Liver (tissue), 10 donors: ENCODE measurements at places on chromosomes 5 and 9. TPM values are rescaled to one million over a fixed set of nuclear protein-coding genes. Genes with fewer than 3 reads are reported as not detected.

The AMACR gene
- 15.6 TPM for total RNA-seq

The FAM53C gene
- 11.1 TPM for total RNA-seq

The ERAP2 gene
- total RNA-seq = 15.5 TPM

The ECSCR gene
- 3.6 TPM for total RNA-seq

The PCDHB13 gene
- total RNA-seq = 0.19 TPM

The PRRC2B gene
- 44.3 TPM for total RNA-seq

The PCDHB11 gene
- 0.33 TPM for total RNA-seq

The NR2F1 gene
- 10.9 TPM for total RNA-seq

The GLE1 gene
- total RNA-seq = 15.6 TPM

The DAB2IP gene
- 3.1 TPM for total RNA-seq

GRCh38 chr5:76787237-76787636 lies 31.6 kb upstream of the F2RL1 start:
- DNase-seq = no peak

GRCh38 chr9:82091610-82092009 lies 103.0 kb downstream of the SPATA31D1 start:
- no peak for DNase-seq

- no peak for DNase-seq
Observed at GRCh38 chr5:95760273-95761191, 29.4 kb downstream of the RHOBTB3 start.

- no peak for DNase-seq
Observed at GRCh38 chr9:22257026-22257816, 189.4 kb upstream of the DMRTA1 start.

GRCh38 chr5:142484821-142485387 lies 160.1 kb upstream of the SPRY4 start:
- DNase-seq = no peak

GRCh38 chr9:130901498-130902203 lies 5.0 kb upstream of the QRFP start:
- DNase-seq = no peak

DNA sequence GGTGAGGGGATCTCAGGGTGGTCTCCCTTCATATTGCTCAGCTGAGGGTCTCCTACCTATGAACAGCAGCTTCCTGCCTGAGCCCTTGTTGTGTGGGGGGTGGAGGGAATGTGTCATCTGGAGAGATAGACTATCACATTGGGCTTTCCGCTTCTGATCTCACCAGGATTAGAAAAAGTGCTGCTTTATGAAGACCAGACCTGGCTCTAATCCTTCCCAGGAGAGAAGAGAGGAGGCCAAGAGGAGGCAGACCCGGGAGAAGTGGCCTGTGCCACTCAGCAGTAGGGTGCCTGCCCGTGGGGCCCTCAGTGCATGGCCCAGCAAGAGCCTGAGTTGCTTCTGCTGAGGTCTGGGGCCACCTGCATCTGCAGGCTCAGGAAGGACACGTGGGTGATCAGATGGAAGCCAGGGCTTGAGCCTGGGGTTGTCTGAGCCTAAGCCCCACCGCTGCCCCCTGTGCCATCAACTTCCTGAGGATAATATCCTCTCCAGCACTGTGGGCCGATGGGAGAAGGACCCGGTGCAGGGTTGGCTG lies 22.1 kb upstream of the COL5A1 start:
- no peak for DNase-seq

GRCh38 chr5:56377573-56377972 lies 144.4 kb upstream of the ANKRD55 start:
- DNase-seq = no peak

DNA sequence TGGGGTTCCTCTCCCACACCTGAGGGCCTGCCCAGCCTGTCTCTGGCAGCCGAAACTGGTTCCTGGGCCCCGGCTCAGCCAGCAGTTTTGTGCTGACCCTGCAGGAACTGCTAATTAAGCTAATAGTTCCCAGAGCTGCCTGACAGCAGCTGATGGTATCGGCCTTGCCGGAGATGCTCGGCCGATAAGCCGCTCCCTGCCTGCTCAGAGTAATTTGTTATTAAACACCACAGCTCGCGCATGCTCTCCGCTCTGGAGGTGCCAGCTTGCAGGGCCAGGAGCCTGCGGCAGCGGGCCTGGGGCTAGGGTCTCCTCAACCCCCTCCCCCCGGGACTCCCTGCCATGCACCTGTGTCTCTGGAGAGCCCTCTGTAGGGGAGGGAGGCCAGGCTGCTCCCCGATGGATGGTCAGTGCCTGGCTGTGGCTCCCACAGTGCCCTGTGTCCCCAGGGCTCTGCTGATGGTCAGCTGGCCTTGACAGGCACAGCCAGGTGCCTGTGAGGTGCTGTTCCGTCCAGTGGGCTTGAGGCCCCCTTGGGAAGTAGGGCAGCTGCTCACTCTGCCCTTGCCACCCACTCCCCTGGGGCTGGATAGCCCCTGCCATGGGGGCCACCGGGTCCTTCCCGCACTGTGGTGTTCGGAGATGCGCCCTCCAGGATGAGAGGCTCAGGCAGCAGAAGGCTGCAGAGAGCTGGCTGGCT lies 41.7 kb downstream of the RXRA start:
- no peak for DNase-seq

GRCh38 chr9:104914466-104914865 lies 13.5 kb downstream of the ABCA1 start:
- no peak for DNase-seq

DNA sequence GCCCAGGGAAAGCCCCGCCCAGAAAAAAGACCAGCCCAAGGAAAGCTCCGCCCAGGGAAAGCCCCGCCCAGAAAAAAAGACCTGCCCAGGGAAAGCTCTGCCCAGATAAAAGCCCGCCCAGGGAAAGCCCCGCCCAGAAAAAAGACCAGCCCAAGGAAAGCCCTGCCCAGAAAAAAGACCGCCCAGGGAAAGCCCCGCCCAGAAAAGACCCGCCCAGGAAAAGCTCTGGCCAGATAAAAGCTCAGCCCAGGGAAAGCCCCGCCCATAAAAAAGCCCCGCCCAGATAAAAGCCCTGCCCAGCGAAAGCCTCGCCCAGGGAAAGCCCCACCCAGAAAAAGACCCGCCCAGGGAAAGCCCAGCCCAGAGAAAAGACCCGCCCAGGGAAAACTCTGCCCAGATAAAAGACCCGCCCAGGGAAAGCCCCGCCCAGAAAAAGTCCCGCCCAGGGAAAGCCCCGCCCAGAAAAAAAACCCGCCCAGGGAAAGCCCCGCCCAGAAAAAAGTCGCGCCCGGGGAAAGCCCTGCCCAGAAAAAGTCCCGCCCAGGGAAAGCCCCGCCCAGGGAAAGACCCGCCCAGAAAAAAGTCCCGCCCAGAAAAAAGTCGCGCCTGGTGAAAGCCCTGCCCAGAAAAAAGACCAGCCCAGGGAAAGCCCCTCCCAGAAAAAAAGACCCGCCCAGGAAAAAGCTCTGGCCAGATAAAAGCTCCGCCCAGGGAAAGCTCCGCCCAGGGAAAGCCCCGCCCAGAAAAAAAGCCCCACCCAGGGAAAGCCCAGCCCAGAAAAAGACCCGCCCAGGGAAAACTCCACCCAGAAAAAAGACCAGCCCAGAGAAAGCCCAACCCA lies 11.9 kb downstream of the GRIN1 start:
- no peak for DNase-seq

GRCh38 chr5:31347552-31347905 lies 154.0 kb downstream of the CDH6 start:
- no peak for DNase-seq

GRCh38 chr9:111094433-111094924 lies 56.2 kb upstream of the LPAR1 start:
- no peak for DNase-seq

GRCh38 chr5:171975262-171975876 lies 31.1 kb downstream of the FBXW11 start:
- DNase-seq = no peak

GRCh38 chr5:113809626-113810025 lies 296.1 kb downstream of the YTHDC2 start:
- DNase-seq = no peak

- DNase-seq = no peak
Observed at GRCh38 chr5:25009063-25009462, 364.3 kb upstream of the CDH10 start.

GRCh38 chr9:85743275-85744128 lies 1.7 kb upstream of the AGTPBP1 start:
- no peak for DNase-seq

DNA sequence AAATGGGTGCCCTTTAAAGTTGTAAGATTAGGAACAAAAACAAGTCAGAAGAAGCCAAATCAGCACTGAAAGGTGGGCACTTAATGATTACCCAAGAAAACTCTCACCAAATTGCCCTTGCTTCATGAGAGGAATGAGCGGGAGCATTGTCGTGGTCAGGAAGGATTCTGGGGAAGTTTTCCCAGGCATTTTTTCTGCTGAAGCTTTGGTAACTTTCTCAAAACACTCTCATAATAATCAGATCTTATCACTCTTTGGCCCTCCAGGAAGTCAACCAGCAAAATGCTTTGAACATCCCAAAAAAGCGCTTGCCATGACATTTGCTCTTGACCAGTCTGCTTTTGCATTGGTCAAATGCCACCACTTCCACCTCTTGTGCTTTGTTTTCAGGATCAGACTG lies 10.4 kb upstream of the PCDHGC3 start:
- DNase-seq = no peak

DNA sequence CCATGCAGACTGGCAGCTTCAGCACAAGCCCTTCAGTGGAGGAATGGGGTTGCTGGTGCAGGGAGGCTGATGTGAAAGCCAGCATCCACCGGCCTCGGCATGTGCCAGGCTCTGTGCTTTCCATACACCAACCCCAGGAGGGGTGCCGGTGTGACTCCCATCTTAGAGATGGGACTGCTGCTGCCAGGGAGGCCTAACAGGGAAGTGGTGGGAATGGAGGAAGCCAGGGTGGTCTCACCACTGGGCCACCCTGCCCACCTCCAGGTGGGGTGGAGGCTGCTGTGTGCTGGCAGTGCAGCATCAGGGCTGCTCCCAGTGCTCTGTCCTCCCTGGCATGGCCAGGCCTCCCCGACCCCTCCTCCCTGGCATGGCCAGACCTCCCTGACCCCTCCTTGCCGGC lies 32.8 kb upstream of the PITX1 start:
- no peak for DNase-seq
